Activated effector memory CD4-positive, alpha-beta T cell treated with anti-CD3 and anti-CD28 coated beads, Interleukin-2, amount 50 U/mL, for 16 hours (primary cell): ENCODE measurements at places on chromosomes 6 and 20.

GRCh38 chr6:153150752-153151440 is 19.8 kb upstream of the RGS17 start:
- DNase-seq, result no peak

DNA sequence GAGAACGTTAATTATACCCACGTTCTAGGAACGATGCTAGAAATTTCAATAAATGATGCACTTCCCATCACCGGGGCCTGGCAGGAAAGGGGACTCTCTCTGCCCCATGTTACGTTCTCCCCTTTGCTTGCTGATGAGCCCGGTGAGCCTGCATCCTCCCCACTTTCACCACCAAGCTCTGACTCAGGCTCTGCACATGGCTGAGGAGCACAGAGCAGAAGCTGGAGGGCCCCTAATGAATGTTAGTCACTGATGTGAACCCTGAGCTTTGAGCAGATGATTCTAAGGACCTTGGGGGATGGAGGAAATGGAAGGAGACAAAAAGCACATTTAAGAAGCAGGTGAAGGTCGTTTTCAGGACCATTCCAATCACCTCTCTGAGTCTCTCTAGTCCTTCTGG is 468.2 kb upstream of the ARID1B start:
- DNase-seq, result no peak

GRCh38 chr20:63978319-63979228 is 868 bp downstream of the SAMD10 start:
- DNase-seq, result peak; percentile 88

DNA sequence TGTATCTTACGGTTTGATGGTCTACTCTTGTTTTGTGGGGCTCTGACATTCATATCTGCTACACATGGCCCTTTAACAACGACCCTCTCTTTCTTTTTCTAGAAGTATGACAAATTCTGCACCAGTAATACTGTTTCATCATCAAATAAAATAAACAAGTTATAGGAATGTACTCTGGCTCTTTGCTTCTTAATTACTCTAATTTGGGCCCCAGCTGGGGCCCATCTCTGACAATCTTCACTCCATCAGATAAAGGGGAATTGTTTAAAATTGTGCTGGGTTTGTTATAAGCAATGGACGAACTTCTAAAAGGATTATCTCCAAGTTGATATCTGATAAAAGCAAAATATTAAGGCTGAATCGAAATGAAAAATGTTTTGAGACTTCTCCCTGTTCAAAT is 343.6 kb upstream of the JAG1 start:
- DNase-seq, result no peak

GRCh38 chr6:127851197-127851596 is 49.7 kb downstream of the THEMIS start:
- DNase-seq, result no peak

DNA sequence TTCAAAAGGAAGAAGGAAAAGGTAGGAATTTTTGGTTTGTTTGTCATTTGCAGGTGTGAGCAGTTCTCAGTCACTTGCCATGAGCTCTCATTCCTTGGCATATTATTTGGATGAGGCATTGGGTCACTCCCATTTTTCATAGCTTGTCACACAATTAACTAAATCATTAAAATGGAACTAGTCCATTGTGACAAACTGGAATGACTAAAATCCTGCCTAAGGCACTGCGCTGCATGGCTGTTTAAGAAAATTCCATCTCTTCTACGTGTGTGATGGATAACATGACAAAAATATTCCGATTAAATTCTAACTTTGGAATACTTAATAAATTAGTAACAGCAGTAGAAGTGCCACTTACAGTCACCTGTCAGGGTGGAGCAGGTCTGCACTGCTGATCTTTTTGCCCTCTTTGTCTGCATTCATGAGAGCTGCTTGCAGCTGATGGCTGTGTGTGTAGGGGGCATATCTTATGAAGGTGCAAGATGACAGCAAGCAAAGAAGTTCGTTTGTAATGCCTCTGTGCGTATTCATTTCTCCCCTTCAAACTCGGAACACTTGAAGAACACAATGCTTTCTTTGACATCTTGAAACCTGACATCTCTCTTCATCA is 1292.6 kb upstream of the MAP3K7 start:
- no peak for DNase-seq

DNA sequence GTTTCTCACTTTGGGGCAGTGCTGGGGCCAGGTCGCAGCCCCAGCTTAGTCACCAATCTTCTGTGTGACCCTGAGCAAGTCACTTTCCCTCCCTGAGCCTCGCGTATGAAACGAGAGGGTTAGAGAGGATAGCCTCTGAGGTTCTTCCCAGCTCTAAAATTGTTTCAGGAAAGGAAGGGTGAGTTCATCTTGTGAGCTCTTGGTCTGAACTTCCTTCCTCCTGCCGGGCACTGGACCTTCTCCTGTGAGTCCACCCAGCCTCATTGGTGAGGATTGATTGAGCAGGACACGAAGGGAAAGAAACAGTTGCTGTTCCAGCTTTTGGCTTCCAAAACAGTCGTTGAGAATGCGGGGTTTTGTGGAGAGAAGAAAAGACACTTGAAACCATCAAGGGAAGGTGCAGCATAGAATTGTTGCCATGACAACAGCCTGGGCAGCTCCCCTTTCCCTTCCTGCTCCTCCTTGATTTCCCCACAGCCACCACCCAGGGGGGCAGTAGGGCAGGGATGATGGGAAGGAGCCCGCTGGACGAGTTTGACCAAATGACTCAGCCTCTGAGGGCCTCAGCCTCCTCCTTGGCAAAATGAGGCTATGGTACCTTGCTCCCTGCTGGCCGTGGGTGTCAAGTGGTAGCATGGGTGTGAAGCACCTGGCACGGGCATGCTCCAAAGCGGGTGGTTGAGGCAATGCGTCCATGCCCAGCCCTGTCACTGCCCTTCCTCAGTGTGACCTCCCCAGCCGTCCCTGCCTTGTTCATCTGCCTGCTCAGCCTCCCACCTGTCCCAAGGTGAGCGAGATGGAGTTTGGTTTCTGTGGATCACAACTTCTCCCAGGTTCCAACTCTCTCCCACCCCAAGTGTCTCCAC is 107.8 kb downstream of the CDC5L start:
- DNase-seq, result peak; percentile 38

DNA sequence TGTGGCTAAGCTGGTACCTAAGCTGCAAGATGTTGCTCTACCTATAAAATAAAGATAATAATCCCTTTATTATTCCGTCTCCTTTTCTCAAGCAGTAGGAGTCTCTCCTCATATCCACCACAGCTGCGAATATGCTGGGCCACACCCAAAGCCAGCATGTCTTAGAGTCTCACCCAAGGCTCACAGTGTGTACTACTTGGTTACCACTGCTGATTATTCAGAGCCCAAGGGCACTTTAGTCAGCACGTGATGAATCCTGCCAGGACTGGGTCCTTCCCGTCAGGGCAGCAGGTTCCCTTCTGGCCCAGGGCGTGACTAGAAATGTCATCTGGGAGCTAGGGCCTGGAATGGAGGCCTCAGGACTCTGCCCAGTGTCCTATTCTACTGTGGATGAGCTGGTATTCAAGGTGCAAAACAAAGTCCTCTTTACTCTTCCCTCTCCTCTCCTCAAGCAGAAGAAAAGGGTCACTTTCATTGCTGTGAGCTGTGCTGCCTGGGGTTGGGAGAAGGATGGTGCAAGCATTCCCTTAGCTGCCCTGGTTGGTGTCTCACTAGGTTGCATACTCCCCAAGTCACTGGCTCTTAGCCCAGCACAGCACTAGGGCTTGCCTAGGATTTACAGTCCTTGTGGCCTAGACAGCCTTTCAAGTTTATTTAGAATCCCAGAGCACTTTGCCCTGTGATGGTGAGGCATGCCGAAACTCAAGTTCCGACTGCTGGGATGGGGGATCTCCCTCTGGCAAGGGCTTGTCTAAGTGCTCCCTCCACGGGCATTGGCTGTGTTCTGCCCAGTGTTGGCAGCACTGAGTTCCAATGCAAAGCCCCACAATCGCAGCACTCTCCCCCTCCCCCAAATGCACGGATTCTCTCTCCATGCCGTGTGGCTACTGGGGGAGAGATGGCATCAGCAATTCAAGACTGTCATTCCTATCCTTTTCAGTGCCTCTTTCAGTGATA is 320.2 kb downstream of the BTBD9 start:
- DNase-seq, result no peak

- DNase-seq, result peak; percentile 9
Observed at GRCh38 chr20:59634435-59635005, 30.2 kb downstream of the PHACTR3 start.

DNA sequence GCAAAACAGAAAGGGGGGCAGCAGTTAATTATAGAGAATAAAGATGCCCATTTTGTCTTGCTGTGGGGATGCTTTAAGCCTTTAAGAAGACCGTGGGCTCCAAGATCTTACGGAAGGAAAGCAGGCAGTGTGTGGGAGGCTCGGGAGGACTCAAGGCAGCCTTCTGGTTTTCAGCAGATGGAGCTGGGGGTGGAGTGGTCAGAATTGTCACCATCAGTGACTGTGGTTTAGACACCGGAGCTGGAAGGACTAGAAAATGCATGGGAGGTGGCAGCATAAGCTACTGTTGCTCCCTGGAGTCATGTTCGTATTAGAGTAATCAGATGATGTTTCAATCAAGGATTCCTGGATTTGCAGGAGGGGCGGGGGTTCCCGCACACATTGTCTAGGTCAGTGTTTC is 3.7 kb downstream of the PHACTR1 start:
- DNase-seq, result no peak

DNA sequence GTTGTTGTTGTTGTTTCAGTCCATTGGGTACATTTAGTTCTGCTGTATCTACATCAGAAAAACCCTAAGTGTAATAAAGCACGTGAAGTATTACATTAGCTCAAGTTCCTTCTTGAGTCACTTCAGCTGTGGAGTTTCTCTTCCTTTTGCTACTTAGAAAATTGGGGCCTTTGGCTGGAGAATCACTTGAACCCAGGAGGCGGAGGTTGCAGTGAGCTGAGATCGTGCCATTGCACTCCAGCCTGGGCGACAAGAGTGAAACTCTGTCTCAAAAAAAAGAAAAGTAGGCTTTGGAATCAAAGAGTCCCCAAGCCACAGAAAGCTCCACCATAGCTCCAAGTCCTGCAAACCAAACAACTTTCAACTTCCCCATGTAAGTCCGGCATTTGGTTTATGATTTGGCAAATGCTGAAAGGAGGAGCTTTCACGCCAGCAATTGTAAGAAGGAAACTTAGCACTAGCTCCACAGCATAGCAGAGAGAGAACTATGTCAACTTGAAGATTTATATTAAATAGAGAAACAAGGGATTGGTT is 56.5 kb upstream of the RNF144B start:
- no peak for DNase-seq

GRCh38 chr6:88683734-88684133 is 279.7 kb downstream of the RNGTT start:
- DNase-seq, result no peak

DNA sequence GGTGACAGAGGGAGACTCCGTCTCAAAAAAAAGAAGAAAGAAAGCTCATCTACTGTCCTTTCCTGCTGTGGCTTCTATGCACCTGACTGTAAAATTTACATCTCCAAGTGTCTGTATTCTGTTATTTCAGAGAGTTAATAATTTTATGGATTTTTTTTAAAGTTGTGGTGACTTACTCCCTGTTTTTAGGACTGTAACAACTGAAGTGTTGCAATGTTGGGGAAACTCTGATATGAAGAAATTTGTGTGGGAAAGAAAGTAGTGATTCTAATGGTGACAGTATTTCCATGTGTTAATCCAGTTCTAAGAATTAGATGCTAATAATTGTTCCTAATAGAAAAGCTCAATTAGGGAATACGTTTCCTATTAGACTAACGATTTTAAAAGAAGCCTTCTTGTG is 27.4 kb downstream of the STX11 start:
- no peak for DNase-seq

- peak; percentile 59 for DNase-seq
Observed at GRCh38 chr6:42366999-42367352, 84.8 kb downstream of the TRERF1 start.

DNA sequence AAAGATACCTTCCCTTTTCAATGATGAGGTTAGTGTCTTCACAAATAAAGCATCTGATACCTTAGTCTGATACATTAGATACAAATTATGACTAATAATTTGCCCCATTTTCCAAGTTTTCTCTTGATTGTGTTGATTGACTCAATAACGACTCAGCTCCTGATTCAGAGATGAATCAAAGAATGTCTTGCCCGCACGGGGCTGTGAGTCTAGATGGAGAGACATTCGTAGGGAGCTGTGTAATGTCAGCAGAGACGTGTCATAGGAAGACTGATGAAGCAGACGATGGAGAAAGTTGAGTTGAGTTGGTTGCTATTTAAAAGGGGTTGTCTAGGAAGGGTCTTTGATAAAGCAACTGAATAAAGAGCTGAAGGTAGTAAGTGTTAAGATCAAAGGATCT is 78.2 kb downstream of the TSHZ2 start:
- no peak for DNase-seq

DNA sequence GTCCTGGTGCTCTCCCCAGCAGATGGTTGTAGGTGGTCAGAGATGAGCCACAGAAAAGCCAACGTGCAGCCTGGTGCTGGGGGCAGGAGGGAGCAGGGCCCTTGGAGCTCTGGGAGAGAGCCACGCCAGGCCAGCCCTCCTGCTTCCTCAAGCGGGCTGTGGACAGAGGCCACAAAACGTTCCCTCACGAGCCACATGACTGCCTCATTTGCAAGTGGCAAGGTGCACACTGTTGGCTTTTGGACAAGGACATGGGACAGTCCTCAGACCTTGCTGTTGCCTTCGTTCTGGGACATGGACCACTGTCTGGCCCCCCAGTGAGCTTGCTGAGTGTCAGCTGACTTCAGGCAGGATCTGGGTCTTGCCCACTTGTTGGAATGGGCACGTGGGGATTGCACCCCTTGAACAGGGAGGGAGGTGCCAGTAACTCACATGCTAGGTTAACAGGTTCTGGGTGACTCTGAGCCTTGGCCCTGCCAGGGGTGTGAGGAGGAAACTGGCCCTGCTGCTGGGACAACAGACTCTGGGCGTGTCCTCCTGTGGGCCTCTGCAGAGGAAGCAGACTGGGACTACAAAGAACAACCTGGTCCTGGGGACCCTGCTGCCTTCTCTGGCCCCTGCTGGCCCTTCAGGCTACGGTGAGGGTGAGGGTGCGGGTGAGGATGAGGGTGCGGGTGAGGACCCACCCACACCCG is 2.6 kb downstream of the SLCO4A1 start:
- DNase-seq, result no peak

- DNase-seq, result no peak
Observed at GRCh38 chr6:56727097-56727850, 84.6 kb upstream of the DST start.

DNA sequence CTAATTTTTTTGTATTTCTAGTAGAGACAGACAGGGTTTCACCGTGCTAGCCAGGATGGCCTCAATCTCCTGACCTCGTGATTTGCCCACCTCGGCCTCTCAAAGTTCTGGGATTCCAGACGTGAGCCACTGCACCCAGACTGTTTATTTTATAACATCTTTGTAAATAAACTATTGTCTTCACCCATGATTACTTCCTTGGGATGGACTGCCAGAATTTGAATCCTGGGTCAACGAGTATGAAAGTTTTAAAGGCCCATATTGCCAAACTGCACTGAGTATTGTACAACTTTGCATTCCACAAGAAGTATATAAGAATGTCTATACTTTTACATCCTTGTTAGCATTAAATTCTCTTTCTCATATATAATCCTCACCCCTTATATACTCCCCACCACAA is 38.6 kb downstream of the ZHX3 start:
- no peak for DNase-seq
